Neural crest cell (in vitro differentiated cells): ENCODE measurements at places on chromosomes 4 and X.

DNA sequence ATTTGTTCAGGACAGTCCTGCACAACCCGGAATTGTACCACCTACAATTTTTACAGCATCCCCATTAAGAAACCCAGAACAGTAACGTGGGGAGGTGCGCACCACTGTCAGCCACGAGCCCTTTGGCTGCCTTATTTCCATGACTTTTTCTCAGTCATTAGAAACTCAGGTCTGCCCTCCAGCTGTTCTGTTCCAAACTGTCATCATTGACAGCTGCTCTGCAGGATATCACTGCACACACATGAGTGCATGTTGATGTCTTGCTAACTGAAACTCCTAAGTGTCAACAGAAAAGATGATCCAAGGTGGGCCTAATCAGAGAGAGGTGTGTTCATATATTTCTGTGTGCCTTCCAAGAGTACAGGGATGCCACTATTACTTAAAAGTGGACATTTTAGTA lies 123.4 kb downstream of the PARM1 start:
- no peak for DNase-seq

GRCh38 chrX:123399709-123400108 lies 215.6 kb downstream of the GRIA3 start:
- no peak for DNase-seq

DNA sequence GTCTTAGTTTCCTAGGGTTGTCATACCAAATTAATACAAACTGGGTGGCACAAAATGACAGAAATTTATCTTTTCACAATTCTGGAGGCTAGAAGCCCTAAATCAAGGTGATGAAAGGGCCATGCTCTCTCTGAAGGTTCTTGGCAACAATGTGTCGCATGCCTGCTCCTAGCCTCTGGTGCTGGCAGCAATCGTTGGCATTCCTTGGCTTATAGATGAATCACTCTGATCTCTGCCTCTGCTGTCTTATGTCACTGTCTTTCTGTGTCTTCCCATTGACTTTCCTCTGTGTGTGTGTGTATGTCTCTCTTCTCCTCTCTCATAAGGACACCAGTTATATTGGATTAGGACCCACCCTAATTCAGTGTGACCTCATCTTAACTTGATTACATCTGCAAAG lies 15.9 kb upstream of the INTU start:
- DNase-seq = no peak

- DNase-seq = no peak
These were observed 69.9 kb downstream of the CHIC2 start for GRCh38 chr4:53994382-53995102.
